ENCODE measurements at places on chromosomes 6 and 20. TPM values are rescaled to one million over a fixed set of nuclear protein-coding genes. Genes with fewer than 3 reads are reported as not detected.

Gene KIFC1
- 0.47 TPM for total RNA-seq

Gene ZC3H12D
- total RNA-seq = 0.12 TPM

Gene DNMT3B
- total RNA-seq = 1.2 TPM

Gene ARMC12
- not detected for total RNA-seq
